ENCODE measurements at places on chromosomes 1 and 21.

DNA sequence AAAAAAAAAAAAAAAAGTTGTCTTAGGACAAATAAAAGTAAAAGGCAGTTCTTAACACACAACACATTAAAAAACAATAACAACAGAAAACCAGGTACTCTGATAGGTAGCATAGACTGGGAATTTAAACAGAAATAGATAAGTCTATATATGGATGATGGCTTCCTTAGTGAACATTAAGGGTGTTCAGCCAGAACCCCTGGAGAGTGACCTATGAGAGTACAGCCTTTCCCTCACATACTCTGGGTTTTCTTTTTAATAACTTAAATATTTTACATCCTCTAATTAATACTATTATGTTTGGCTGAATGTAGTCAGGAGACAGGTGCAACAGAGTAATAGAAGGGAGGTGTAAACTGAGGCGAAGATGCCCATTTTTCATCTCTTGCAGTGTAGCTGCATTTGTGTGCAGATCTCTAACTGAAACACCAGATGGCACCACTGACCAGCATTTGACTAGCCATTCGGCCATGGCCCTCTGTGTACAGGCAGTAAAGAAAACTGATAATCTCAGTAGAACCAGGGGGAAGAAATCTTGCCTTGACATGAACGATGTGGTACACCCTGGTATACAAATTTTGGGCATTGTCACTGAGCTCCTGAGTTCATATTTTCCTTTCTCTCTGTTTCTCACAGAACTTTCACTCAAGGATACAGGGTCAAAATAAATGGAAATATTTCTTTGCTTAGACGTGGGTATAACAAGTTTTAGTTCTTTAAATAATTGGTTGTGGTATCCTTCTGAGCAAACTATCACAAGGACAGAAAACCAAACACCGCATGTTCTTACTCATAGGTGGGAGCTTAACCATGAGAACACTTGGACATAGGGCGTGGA, 7.6 kb downstream of the TTF2 start:
- peak; percentile 31 for DNase-seq

- DNase-seq, result no peak
These were observed 5.7 kb downstream of the LGR6 start for GRCh38 chr1:202199040-202199889.

- DNase-seq, result no peak
These were observed 50.2 kb downstream of the UBE4B start for GRCh38 chr1:10082785-10083479.

- DNase-seq, result no peak
These were observed 17.9 kb downstream of the CSRP1 start for GRCh38 chr1:201488830-201489589.

DNA sequence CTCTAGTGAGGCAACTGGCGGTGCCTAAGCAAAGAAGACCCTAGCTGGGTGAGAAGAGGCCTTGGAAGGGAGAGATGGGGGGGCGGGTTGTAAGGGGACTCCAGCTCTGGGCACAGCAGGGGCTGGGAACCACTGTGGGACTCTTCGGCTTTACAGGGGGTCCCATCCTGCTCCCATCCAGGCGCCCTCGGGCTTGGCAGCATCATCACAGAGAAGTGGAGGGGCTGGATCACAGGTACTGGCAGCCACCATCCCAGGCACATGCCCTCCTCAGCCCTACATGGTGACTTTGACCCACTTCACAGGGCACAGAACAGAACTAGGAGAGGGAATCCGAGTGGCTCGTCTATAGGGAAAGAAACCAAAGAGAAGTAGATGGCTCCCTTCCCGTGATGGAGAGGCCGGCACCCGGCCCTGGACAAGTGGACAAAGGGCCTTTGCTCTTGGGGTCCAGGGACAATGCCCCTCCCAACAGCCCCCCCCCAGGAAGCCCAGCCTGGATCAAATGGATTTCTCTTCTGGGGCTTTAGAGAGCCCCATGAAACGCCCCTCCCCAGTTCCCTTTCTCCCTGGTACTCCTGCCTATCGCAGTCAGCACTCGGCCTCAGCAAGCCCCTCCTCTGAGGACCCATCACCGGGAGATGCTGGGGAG, 54.0 kb upstream of the ECE1 start:
- no peak for DNase-seq

DNA sequence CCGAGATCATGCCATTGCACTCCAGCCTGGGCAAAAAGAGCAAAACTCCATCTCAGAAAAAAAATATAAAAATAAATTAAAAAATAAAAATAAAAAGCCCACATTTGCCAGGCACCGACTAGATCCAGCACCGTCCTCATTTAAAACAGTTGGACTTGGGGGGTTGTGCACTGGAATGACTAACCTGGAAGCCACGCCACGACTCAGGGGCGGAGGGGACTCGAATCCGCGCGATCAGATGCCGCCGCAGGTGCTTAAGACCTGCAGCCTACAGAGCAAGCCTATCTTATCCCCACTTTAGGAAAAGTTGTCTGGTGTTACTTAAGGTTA, 38.5 kb downstream of the ZBTB8OS start:
- no peak for DNase-seq

DNA sequence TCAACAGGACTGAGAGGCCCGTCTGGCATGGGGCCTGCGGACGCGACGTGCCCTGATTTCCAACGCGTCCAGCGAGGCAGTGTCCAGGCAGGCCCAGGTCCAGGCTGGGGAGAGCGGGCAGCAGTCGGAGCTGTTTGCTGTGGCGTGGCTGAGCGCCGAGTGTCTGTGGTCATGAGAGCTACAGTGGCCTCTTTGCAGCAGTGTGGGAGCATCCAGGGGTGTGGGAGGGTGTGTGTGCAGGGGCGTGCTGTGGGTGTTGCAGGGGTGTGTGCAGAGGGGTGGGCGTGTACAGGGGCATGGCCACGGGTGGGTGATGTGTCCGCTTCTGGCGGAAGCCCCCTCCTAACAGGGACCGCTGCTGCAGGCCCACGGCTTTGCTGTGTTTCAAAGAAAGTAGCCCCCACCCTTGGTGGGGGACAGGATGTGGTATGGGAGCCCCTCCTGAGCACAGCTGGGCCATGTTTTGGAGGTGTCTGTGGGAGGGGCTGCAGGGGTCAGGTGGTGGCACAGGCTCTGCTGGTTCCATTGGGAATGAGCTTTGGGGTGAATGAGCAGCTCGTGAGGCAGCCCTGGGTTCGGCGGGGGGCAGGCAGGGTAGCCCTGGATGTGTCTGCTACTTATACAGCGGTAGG, 17.7 kb downstream of the PLCH2 start:
- no peak for DNase-seq

GRCh38 chr1:33342041-33342723, 21.3 kb upstream of the A3GALT2 start:
- DNase-seq, result no peak

- no peak for DNase-seq
These were observed 20.0 kb downstream of the PTPRF start for GRCh38 chr1:43550598-43551246.

GRCh38 chr21:34930971-34931370, 118.1 kb downstream of the RUNX1 start:
- DNase-seq, result no peak

- DNase-seq, result no peak
These were observed 21.2 kb upstream of the CHI3L1 start for GRCh38 chr1:203207751-203208150.

- DNase-seq, result no peak
These were observed 1532.7 kb upstream of the TPTE start for GRCh38 chr21:8988696-8989095.

- DNase-seq, result no peak
These were observed 49.7 kb downstream of the GPR52 start for GRCh38 chr1:174497478-174497877.

- no peak for DNase-seq
These were observed 9.0 kb downstream of the DR1 start for GRCh38 chr1:93354749-93355148.

- DNase-seq, result no peak
These were observed 19.5 kb downstream of the PDE9A start for GRCh38 chr21:42672699-42673458.

GRCh38 chr1:160905617-160905989, 20.6 kb upstream of the ITLN1 start:
- no peak for DNase-seq
